ENCODE measurements at places on chromosomes 1 and 21.

GRCh38 chr1:165661703-165662102 lies 30.7 kb downstream of the MGST3 start:
- DNase-seq: no peak

DNA sequence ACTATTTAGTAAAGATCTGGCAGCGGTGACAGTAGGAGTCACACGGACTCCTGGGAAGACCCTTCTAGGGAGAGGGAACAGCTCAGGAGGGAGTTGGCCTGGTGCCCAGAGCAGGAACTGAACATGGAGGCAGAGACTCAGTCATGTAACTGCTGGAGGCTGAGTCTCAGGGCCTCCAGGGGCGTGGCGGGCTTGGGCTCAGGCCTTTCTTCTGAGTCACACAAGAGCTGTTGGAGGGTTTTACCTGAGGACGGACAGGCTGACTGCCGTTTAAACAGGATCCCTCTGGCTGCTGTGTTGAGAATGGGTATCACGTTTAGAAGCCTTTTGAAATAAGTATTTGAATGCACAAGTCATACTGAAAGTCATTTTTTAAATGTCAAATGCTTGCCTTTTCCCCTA lies 7.2 kb upstream of the ETS2 start:
- no peak for DNase-seq

DNA sequence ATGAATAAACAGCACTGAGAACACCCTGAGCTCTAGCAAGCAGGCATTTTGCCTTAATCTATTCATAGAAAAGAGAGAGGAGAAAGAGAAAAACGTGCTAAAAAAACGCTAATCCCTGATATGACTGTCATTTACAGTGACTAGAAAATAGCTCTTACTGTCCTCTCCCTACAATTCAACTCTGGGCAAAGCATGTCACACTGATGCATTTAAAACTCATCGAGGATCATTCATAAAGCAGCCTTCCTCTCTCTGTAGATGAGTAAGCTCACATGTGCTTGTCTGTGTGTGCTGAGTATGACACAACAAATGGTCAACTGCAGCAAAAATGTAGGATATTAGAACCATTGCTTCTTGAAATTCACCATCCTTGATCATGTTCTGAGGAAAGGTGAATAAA lies 109.0 kb downstream of the SGIP1 start:
- DNase-seq: peak; percentile 17

DNA sequence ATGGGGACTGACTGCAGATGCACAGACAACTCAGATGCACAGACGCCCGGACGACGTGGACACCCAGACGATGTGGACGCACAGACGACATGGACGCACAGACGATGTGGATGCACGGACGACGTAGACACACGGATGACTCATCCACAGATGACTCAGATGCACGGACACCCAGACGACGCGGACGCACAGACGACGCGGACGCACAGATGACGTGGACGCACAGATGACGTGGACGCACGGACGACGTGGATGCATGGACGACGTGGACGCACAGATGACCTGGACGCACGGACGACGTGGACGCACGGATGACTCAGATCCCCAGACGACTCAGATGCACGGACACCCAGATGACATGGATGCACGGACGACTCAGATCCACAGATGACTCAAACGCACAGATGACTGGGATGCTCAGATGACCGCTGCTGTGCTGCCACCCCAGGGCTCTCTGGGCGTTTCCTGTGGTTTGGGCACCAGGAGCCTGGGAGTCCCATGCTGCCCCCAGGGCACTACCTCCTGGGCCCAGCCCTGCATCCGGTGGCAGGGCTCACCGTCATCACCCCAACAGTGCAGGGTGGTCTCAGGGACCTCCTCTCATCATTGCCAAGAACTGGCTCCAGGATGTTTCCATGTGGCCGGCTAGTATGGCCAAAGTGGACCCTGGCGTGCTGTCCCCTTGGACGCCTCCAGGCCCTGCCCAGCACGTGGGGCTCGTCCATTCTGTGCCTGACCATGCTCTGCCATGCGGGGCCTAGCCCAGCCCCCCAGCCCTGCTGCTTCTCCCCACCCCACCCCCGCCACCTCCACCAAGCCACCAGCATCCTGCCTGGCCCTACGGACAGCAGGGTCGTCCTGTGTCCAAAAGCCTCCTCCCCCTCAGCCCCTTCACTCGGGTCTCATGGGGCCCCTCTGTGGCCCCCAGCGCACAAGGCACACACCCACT lies 14.0 kb downstream of the FAAP20 start:
- DNase-seq: no peak

DNA sequence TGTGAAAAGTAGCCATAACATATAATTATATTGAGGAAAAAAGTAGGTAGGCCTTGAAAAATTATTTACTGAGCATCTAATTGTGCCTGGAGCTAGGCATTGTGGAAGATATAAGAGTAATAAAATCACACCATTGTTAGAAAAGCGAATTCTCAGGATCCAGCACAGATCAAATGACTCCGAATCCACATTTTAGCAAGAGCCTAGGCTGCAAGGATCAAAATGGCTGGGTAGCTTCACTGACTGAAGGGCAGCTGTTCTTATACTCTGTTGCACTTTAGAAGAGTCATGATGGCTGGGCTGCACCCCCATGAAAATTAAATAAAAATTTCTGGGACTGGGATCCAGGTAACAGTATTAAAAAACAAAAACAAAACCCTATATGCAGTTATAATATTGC lies 67.6 kb upstream of the HMCN1 start:
- no peak for DNase-seq

Data from GM03348 (cell line).